GM04504 (cell line): ENCODE measurements at places on chromosomes 1 and 21.

DNA sequence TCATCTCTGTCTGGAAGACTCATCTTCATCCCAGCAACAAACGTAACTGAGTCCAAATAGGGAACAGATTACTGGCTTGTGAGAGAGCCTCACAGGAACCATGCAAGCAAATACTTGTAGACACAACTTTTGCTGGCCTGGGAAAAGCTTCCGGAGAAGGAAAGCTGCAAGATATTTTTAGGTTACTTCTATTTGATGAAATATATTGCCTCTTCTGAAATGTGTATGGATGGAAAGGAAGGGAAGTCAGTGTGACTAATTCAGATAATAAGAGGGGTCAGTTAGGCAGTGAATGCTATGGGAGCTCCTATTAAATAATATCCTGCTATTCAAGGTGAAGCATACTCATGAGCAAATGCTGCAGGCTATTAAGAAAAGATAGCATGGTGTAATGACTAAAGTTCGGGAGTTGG lies 20.4 kb upstream of the FGGY start:
- no peak for DNase-seq

DNA sequence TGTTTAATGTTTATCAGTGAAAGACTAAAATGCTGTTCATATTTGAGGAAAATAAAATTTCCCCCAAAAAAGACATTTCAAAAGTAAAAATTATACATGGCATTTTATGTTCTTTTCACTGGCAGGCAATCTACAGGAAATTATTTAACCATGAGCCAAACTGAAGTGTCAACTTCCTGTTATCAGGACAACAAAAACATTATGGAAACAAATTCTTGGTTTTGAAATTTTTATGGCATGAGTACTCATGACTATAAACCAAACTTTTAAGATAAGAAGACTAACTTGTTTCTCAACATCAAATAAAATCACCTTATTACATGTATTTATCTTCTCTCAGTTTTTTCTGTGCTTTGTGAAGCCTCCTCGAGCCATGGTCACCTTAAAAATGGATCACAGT lies 698.6 kb downstream of the LTN1 start:
- peak; percentile 38 for DNase-seq

- no peak for DNase-seq
Measured at GRCh38 chr1:103344930-103345329, 180.6 kb upstream of the RNPC3 start.

DNA sequence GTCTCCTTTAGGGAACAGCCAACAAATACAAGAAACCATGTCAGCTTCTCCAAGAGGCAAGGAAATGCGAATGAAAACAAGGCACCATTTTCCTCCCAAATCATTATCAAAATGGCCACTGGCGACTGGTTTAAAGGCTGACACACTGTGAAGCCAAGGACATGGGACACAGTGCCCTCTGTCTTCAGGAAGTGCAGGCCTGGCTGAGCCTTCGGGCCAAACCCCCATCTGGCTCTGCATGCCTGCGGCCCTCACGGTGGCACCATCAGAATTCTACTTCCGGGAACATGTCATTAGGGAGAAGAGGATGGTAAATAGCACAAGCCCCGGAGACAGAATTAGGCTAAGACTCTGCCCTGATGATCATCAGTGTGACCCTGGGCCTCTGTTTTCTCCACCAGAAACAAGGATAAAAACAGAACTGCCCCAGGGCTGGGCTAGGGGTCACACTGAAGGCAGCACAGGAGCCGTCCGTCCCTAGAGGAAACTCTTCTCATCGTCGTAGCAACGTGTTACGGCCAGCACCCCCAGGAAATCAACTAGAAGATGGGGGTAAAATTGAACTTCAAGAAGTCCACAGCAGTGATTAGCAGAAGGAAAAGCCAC lies 103.5 kb downstream of the NPHP4 start:
- no peak for DNase-seq

GRCh38 chr1:21216835-21217811 lies 40.4 kb upstream of the EIF4G3 start:
- no peak for DNase-seq

DNA sequence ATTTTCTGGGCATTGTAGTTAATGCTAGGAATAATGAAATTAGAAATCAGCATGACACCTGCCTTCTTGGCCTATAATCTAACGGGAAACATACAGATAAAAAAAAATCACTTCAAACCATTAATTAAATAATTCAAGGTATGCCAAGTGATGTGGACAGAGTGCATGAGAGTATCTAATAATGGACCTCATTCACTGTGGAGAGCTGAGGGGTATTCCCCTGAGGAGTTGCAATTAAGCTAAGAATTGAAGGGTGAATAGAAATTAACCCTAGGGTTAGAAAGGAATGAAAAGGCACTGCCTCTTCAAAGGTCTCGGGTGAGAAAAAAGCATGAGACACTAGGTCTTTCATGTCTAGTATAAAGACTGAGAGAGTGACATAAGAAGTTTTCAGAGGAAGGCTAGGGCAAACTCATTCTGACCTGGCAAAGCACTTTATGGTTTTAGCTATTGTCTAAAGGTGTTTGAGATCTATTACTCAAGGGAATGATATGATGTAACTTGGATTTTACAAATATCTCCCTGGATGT lies 466.1 kb downstream of the KCNT2 start:
- no peak for DNase-seq

- DNase-seq, result peak; percentile 38
Measured at GRCh38 chr1:109649491-109649914, 6.4 kb upstream of the GSTM4 start.

- DNase-seq, result no peak
Measured at GRCh38 chr21:43720539-43721166, 1.7 kb downstream of the PDXK start.

- no peak for DNase-seq
Measured at GRCh38 chr1:183569801-183570200, 20.5 kb downstream of the NCF2 start.

DNA sequence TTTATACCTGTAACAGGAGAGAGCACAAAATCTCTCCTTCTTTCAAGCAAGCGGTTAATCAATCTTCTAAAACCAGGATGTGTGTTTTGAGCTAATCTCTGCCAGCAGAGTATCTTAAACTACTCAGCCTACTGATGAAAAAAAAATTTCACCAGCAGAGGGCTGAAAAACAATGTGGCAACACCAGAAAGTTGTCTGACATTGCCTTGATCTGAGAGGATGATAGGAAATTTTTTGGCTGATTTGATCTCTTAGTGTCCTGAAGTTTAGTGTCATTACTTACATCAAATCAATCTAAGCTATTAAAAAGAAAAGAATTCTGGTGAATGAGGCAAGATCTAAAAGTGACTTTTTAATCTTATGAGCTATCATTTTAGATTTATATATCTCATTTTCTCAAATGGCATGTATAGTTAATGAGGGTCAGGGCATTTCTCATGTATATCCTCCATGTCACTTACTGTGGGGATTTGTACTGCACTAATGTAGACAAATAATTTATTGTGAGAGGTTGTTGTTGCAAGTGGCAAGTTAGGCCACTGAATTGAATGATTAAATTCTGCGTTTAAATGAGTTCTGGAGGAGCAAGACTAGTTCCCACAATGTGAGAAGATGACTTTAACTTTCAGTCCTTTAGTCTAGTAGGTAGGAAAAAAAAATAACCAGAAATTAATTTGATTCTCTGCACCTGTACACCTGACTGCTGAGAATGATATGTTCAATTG lies 10.9 kb downstream of the ADAMTS1 start:
- DNase-seq, result no peak

- DNase-seq, result no peak
Measured at GRCh38 chr1:6795661-6796060, 10.4 kb downstream of the CAMTA1 start.

- DNase-seq, result peak; percentile 47
Measured at GRCh38 chr1:71861022-71861421, 421.3 kb downstream of the NEGR1 start.

DNA sequence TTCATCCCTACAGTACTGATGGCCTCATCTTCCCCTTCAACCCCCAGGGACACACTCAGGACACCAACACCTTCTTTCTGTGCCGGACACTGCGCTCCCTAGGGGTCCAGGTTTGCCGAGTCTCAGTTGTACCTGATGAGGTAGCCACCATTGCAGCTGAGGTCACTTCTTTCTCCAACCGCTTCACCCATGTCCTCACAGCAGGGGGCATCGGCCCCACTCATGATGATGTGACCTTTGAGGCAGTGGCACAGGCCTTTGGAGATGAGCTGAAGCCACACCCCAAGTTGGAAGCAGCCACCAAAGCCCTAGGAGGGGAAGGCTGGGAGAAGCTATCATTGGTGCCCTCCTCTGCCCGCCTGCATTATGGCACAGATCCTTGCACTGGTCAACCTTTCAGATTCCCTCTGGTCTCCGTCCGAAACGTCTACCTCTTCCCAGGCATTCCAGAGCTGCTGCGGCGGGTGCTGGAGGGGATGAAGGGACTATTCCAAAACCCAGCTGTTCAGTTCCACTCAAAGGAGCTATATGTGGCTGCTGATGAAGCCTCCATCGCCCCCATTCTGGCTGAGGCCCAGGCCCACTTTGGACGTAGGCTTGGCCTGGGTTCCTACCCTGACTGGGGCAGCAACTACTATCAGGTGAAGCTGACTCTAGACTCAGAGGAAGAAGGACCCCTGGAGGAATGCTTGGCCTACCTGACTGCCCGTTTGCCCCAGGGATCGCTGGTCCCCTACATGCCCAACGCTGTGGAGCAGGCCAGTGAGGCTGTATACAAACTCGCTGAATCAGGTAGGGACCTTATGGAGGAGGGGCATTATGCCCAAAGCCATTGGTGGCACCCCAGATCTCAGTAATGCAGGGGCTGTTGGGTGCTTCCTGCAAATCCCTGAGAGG lies 5.1 kb upstream of the LENEP start:
- DNase-seq, result no peak

GRCh38 chr1:220448217-220448616 lies 79.7 kb upstream of the MARK1 start:
- no peak for DNase-seq

DNA sequence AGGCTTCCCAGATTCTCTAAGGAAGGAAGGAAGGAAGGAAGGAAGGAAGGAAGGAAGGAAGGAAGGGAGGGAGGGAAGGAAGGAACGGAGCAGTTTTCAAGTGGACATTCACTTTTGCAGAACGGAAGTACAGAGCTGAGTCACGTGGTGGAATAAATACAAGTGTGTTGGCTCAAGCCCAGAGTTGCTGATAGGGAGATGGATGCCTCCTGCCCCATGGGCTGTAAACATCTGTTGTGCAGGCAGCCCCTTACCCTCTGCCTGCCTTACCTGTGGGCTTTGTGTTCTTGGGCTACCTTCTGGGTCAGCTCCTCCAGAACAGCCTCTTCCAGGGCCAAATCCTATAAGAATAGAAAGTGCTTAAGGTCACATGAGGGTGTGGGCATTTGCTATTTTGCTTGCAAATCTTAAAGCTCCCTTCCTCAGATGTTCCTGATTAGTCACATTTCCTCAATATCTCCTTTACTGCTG lies 121.7 kb downstream of the SMYD2 start:
- no peak for DNase-seq

- DNase-seq, result no peak
Measured at GRCh38 chr1:220326578-220326977, 54.3 kb upstream of the RAB3GAP2 start.

- no peak for DNase-seq
Measured at GRCh38 chr1:205247130-205247921, 19.6 kb downstream of the TMCC2 start.

- DNase-seq, result no peak
Measured at GRCh38 chr1:41239988-41240610, 2.0 kb downstream of the SCMH1 start.
